ENCODE measurements at places on chromosomes 16 and 17.
A peak's percentile ranks its signal among the peaks of the same experiment; 100 is the strongest.

DNA sequence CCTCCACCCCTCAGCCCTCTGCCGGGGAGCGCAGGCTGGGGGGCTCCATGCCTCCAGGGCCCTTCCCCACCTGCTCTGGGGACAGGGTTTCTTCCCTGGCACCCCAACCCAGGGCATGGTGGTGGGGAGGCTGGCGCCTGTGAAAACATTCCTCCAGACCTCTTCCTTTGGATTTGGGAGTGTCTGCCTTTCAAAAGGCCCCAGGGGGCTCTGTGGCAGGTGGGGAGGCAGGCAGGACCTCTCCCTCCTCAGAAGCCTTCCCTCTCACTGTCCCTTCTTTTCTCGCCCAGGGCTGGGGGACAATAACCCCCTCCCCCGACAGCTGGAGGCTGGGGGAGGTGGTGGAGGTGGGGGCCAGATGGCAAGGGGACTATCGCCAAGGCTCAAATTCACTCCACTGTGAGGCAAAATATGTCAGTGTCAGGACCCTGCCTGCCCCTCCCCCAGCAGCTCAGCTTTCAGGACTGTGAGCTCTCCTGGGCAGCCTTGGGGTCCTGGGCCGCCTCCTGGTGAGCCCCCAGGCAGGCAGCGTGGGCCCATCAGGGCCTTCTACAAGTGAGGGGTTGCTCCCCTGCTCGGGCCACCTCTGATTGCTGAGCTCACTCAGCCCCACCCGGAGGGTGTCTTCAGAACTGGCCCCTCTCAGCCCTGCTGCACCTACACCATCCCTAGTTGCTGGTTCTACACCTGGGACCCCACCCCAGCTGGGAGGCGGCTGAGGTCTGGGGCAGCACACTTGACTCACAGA, 1.8 kb downstream of the CDH15 start:
- DNase-seq: no peak

DNA sequence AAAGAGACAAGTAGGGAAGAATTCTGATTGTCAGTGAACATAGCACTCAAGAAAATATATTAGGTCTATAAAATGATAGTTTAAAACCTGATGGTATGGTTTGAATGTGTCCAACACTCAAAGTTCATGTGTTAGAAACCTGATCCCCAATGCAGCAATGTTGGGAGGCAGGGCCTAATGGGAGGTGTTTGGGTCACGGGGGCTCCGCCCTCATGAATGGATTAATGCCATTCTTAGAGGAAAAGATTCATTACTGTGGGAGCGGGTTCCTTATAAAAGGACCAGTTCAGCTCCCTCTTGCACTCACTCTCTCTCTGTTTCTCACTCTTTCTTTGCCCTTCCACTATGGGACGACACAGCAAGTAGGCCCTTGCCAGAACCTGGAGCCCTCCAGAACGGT, 41.5 kb upstream of the SLC47A1 start:
- no peak for DNase-seq

- DNase-seq: no peak
Observed at GRCh38 chr16:17454162-17454730, 16.5 kb downstream of the XYLT1 start.

- no peak for DNase-seq
Observed at GRCh38 chr17:65366102-65366844, 195.2 kb downstream of the AXIN2 start.

DNA sequence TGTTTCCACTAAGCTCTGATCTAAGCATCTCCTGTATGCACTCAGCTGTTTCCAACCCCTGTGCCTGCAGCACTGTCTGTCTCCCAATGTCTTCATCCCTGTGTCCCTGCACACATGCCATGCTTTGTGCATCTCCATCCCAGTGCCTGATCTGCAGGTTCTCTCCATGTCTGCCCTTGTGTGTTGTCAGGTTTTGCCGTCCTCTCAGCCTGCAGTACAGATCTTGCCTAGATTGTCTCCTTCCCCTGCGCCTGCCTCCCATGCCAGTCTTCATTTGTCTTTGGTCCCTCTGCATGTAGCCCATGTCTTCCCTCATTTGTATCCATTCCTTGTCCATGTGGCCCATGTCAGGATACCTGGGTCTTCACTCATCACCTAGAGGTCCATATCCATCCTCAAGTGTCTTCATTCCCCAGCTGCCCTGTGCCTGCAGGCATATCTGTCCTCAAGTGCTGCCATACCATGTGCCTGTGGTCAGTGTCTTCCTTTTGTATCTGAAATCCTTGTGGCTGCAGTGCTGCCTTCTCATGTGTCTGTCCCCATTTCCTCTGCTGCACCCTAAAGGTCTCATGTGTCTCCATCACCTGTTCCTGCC, 71.5 kb downstream of the TNFRSF13B start:
- no peak for DNase-seq

DNA sequence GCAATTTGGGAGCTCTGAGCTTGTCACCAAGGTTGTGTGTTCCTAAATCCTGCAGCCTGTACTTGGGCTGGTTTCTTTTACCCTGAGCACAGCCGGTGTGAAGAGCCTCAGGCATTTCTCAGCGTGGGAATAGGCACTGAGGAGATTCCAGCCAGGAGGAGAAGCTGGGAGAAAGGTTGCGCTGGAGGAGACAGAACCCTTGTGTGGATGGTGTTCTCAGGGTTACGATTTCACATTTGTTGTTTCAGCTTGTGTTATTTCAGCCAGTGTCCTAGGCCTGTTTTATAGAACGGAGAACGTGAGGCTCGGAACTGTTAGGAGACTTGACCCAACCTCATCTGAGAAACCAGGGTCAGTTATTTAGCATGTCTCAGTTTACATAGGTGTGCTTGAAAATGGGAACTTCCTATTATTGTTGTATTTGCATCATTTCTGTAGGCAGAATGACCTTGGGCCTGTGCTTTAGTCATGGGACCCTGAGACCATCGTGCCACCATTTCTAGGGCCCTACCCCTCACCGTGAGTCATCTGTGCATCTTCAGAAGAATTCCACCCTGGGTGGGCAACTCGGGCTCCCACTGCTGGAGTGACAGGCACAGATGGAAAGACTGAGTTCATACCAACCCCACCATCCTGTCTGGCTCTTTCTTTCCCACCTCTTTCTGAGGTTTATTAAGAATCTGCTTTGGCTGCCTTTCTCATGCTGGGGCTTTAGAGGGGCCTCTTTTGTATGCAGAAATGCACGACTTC, 134.9 kb downstream of the MSI2 start:
- DNase-seq: no peak

DNA sequence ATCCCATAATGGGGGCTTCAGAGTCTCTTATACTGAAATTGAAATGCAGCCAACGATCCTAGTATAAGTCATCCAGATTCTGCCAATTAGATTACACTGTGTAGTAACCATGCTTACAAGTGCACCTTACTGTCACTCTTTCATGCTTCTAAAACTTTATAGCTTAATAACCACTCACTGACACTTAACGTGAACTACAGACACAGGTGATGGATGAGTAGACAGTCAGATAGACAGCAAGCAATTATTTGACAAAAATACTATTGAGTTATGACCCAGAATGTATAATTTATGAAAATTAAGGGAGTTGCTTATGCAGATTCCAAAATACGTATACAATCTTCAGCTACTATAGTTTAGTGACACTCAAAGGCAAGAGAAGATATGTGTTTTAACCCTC, 6.3 kb downstream of the CDH8 start:
- DNase-seq: no peak

DNA sequence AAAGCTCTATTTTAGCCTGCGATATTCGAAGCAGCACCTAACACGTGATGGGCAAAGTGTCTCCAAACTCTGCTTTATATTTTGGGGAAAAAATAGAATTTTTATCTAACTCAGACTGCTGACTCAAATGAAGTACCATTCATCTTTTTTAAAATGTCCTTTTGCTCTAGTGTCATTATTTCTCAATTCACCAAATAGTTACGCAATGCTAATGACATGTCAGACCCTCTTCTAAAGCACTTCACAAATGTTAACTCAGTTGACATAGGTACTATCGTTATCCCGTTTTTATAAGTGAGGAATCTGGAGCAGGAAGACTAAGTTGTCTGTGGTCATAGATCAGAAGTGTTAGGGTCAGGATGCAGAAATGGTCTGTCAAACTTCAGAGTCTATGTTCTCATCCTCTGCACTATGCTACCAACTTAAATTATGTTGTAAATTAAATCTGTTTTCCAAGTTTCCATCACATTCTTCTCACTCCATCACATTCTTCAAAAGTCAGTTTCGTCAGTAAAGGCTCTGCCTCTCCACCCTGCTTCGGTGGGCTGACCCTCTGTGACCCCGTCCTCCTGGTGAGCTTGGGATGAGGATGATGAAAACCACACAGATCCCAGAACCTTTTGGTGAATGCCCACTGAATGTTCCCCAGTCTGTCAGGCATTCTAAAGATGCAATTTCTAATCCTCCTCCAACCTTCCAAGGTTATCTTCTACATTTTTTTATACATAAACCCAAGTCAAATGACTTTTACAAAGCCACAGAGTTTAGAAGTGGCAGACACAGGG, 102.8 kb downstream of the ADAMTS18 start:
- DNase-seq: no peak

GRCh38 chr17:4166419-4166818, 23.4 kb downstream of the CYB5D2 start:
- DNase-seq: no peak

DNA sequence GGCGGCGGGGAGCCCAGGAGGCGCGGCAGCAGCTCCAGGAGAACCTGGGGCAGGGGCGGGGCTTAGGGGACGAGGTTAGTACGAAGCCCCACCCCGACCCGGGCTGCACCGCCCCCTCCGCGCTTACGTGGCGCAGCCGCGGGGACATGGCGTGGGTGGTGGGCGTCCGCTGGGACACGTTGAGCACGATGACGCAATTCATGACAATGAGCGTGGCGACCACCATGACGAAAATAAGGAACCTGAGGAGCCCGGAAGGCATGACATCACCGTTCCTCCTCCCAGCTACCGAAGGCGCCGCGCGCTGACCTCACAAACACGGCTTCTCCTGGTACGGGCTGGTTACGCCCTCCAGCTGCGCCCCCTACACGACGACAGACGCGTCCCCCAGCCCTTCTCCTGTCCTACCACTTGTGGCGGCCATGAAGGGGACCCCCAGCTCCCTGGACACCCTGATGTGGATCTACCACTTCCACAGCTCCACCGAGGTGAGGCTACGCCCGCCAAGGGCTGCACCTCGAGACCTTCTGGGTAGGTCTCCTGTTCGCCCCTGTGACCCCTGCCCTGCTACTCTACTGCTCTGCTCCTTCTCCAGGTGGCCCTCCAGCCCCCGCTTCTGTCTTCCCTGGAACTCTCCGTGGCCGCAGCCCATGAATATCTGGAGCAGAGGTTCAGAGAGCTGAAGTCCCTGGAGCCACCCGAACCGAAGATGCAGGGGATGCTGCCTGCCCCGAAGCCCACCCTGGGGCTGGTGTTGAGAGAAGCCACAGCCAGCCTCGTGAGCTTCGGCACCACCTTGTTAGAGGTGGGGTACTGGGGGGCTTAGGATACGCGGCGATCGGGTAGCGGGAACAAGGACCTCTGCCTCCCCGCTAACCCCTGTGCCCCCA, at the start of gene C17orf107:
Gene C17orf107, plus strand, starts transcription at position 196 of the 890 bp plus-strand sequence. Its CDS starts 227 bp downstream, at position 423.
- DNase-seq: peak; percentile 73

- DNase-seq: no peak
Observed at GRCh38 chr16:70433458-70434103, 5.3 kb downstream of the ST3GAL2 start.

- DNase-seq: no peak
Observed at GRCh38 chr16:67954421-67955196, 10.7 kb upstream of the LCAT start.

GRCh38 chr17:68800751-68801150, 154.4 kb downstream of the ABCA8 start:
- no peak for DNase-seq

DNA sequence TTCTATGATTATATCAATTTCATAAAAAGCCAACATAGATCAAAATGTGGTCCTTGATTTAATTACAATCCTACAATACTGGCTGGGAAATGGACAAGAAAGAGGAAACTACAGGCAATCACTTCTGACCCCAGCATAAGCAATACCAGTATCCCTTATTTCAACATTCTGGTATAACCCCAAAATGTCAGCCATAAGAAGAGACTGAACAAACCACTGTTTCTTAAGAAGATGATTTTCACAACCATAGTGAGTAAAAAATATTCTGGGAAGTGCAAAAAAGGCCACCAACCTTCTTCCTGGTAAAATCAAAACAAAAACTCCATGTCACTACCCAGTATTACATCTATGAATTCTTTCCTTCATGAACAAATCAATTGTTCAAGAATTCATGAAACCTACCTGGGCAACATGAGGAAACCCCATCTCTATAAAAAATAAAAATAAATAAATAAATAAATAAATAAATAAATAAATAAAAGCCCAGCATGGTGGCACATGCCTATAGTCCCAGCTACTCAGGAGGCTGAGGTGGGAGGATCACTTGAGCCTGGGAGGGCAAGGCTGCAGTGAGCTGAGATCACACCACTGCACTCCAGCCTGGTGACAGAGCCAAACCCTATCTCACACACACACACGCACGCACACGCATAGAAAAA, 7.5 kb downstream of the N4BP1 start:
- no peak for DNase-seq

DNA sequence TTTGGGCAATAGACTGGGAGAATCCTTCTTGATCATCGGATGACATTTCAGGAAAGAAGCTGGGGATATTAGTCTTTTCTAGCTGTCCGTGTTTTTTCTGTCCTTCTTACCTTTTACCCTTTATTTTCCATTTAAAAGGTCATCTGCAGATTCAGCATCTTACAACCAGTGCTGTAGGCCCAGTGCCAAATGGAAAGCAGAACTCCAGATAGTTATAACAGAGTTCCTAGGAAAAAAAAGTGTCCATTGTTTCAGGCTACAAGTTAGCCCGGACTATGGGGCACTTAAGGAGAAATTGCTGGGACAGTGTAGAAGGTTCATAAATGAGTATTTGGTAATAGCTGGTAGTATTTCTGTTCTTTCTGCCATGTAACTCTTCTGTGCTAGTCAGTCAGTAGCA, 28.4 kb downstream of the LDHD start:
- DNase-seq: no peak

GRCh38 chr16:47486856-47487255, 25.7 kb downstream of the PHKB start:
- no peak for DNase-seq

DNA sequence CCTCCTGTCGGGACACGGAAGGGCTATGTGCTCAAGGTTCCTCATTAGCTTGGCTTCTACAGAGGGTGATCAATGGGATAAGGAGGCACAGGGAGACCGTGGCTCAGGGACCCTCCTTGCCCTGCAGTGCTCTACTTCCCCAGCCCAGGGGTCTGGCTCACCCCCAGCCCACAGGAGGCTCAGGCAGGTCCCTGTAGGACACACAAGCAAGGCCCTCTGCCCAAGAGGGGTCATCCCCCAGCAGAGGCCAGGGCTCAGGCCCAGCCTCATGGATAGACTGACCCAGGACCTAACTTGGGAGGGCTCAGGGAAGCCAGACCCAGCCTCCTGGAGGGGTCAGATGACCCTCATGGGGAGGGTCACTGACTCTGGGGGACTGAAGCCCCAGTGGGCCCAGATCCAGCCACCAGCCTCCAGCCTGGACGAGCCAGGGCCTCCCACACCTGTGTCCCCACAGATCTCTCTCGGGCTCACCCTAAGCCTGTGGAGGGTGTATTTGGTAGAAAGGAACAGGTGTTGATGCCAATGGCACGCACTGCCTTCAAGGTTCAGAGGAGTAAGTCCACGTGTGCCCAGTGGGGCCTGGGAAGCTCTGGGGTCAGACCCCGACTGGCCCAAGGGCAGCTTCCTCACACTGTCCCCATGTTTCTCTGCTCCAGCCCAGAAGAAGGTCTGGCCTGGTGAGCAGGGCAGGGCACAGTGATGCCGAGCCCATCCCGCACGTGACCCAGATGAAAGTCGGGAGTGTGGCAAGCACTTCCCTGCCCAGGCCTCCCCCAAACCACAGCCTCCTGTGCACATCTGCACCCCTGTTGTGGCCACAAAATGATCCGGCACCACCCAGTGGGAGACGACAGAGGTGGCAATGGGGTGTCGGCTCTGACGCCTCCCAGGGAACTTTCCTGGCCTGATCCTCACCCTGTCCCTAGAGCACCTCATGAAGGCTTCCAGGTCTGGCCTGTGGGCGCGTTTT, 10.9 kb upstream of the KRTAP17-1 start:
- no peak for DNase-seq
